CD8-positive, alpha-beta T cell (primary cell): ENCODE measurements at places on chromosomes 4 and X.

GRCh38 chrX:32137525-32137924 lies 1065.7 kb upstream of the FTHL17 start:
- no peak for DNase-seq

GRCh38 chr4:119081943-119082342 lies 53.7 kb upstream of the MYOZ2 start:
- DNase-seq, result no peak

DNA sequence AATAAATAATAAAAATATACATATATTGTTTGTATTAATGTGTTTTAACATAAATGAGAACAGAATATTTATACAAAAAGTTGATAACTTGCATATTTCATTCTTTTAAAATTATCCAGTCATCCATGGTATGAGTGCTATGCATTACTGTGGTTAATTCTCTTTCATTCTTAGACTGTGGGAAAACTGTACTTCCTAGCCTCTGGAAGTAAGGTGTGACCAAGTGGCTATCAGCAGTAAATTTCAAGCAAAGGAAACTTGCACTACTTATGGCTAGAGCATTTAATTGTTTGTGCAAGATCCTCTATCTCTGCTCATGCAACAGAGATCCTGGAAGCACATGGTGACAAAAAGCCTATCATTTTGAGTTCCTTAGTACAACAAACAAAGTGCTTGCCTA lies 1054.5 kb upstream of the PABPC4L start:
- no peak for DNase-seq

GRCh38 chrX:41857670-41858069 lies 65.7 kb downstream of the CASK start:
- DNase-seq, result no peak

DNA sequence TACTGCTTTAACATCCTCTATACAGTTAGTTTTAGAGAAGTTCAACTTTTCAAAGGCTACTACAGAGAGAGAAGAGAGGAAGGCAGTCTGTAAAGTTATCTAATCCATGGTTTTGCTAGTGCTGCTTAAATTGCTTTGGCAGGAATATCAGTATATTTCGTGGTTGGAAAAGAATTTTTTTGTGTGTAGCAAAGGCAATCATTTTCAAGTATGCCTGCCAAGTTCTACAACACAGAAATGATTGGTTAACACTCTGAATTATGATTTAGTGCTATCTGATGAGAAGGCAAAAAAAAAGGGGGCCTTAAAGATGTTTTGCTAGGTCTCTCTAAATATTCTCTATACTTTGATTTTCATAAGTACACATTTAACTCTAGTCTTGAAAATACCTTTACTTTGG lies 133.1 kb downstream of the JADE1 start:
- DNase-seq, result no peak

GRCh38 chrX:5829060-5829459 lies 399.6 kb downstream of the NLGN4X start:
- no peak for DNase-seq

DNA sequence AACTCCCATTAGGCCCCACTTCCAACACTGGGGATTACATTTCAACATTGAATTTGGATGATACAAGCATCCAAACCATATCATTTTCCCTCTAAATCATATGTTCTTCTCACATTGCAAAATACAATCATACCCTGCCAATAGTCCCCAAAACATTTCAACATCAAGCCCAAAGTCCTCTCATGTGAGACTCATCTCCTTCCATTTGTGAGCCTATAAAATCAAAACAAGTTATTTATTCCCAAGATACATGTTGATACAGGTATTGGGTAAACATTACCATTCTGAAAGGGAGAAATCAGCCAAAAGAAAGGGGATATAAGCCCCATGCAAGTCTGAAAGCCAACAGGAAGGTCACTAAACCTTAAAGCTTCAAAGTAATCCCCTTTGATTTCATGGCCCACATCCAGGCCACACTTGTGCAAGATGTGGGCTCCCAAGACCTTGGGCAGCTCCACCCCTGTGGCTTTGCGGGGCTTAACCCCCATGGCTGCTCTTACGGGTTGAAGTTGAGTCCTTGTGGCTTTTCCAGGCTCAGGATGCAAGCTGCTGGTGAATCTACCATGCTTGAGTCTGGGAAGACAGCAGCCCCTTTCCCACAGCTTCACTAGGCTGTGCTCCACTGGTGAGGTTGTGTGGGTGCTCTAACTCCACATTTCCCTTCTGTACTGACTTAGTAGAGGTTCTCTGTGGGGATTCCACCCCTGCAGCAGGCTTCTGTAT lies 40.6 kb upstream of the SERTM2 start:
- no peak for DNase-seq

- DNase-seq, result no peak
Observed at GRCh38 chr4:113824396-113824795, 62.9 kb upstream of the CAMK2D start.
